Stimulated activated CD8-positive, alpha-beta memory T cell treated with anti-CD3 and anti-CD28 coated beads, Interleukin-12 subunit alpha, Interleukin-12 subunit beta, amount 100 ng/mL, for 1 hour (primary cell): ENCODE measurements at places on chromosomes 11 and 22.

- DNase-seq: no peak
These were observed 30.5 kb upstream of the TTC28 start for GRCh38 chr22:28710107-28710506.

DNA sequence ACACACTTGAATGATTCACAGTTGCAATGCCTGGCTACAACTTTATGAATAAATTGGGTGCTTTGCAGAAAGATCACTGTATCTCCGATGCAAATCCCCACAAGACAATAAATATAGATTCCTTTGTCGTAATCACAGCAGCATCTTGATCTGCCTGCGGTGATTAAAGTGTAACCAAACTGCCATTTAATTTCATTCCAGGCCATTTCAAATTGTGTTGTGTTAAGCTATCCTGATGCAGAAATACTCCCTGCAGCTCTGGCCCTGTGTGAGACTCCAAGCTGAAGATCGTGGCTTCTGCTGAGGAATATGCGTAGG is 40.8 kb upstream of the B3GAT1 start:
- no peak for DNase-seq

GRCh38 chr11:68273026-68273738 is 1.4 kb upstream of the C11orf24 start:
- DNase-seq: no peak

- no peak for DNase-seq
These were observed 165.0 kb downstream of the SOX6 start for GRCh38 chr11:16191212-16191867.

DNA sequence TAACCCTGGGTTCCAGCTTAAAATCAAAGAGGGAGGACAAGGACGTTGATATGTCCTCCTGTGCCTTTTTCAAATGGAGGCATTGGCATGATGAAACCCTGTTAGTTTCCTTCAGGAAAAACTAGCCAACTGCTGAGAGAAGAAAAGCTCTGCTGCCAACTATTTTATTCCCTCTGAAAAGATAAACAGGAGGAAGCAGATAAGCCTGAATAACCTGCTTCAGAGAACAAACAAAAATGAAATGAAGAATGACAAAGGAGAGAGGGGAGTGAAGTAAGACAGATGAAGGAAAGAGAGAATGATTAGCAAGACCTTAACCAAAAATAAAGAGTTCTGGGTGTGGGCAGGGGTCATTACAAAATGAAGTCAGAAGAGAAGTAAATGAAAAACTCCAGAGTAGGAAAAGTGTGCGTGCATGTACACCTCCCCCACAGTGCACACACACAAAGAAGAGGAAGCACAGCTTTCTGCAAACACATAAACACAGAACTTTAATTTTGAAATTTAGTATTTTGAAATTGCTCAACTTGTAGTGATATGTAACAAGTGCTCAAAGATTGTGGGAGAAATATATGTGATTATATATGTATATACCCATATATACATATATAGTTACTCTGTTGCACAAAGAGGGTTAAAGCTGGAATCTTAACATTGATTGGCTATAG is 332.2 kb downstream of the LUZP2 start:
- DNase-seq: no peak

- no peak for DNase-seq
These were observed 4.6 kb downstream of the AP5B1 start for GRCh38 chr11:65776196-65776595.

GRCh38 chr11:126808836-126809235 is 191.7 kb downstream of the KIRREL3 start:
- DNase-seq: no peak

DNA sequence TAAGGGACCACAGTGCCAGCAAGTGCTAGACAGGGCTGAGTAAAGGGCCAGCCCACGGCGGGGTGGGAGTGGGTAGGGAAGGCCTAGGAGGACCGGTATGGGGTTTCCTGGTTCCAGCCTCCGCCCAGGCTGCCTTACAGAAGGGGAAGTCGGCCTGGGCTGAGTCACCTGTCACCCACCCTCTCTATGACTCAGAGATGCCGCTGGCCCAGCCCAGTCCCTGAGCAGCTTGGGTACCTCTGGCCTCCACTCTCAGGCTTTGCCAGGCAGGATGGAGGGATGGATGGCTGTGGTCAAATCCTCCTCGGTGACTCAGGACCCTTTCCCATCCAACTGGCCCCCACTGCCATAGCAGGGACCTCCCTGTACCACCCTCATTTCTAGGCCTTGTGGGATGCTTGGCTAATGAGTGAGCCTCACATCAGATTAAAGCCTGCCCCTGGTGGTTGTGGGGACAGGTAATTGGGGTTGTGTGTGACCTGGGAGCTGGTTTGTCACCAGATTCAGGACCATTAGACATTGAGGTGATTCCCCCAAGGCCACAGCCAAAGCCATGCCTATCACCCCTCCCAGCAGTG is 13.9 kb downstream of the SLC35E4 start:
- DNase-seq: peak; percentile 67

DNA sequence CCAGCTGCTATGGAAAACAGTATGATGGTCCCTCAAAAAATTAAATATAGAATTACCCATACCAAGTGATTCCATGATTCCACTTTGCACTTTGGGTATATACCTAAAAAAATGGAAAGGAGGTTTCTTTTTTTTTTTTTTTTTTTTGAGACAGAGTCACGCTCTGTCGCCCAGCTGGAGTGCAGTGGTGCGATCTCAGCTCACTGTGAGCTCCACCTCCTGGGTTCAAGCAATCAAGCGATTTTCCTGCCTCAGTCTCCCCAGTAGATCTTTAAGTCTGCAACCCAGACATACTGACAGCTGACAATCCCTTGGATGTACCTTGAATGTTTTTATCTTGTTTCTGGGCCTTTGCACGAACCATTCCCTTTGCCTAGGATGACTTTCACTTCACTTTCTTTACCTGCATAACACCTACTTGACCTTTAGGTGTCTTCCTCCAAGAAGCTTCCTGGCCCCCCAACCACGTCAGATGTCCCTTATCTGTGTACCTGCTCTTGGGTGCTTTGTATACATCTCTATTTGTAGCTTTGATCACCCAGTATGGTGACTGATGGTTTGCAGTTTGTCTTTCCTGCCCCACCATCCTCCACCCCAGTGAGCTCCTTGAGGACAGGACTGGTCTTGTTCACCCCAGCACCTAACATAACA is 11.6 kb downstream of the UCP3 start:
- no peak for DNase-seq

GRCh38 chr22:40525250-40525884 is 111.2 kb downstream of the MRTFA start:
- DNase-seq: peak; percentile 58

DNA sequence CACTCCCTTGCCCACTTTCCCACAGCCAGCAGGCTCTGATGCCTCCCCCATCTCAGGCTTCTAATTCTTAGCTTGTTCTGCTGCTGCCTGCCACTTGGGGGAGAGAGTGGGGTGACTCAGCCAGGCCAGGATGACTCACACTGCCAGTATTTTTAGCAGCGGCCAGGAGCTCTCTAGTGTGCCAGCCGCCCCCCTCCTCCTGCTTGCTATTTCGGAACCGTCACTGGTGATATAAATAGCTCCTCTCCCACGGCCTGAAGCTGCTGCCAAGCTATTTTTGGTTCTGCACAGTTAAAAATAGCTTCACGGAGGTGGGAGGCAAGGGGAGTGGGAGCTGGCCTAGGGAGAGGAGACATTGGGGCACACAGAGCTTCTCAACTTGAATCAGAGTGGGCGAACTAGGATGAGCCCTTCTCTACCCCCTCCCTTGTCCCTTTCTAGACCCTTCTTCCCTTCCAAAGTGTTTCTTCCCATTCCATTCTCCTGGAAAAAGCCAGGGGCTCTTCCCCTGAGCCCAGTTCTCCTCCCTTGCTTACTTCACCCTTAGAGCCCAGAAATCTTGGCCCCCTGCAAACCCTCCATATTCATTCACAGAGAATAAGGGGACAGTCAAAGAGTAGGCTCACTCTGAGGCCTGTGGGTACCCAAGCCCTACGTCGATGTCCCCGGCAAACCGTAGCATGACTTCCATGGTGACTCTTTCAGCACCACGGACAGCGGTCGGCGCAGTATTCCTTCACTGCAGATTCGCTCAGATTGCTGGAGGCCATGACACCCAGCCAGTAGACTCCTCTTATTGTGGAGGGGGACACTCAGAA is 2.5 kb upstream of the NPAS4 start:
- DNase-seq: peak; percentile 15

DNA sequence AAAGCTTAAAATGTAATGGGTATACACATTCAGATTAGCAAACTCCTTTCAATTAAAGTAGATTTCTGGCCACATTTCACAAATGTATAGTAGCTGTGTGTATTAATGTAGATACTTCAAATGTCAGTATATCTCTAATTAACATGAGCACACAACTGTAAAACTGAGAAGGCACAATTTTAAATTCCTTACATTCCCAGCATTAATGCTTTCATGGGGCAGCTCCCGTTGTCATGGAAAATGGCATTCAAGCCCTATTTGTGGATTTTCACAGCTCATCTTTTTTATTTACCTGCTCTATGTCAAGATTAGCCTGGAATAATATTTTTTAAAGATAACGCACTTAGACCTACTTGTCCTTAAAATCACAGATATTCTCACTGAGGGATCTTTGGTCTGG is 113.6 kb upstream of the SOX6 start:
- no peak for DNase-seq

GRCh38 chr11:114168691-114169090 is 109.2 kb downstream of the ZBTB16 start:
- no peak for DNase-seq

- no peak for DNase-seq
These were observed 930.4 kb downstream of the OPCML start for GRCh38 chr11:132601875-132602274.

GRCh38 chr11:2428322-2428795 is 16.0 kb downstream of the TRPM5 start:
- DNase-seq: peak; percentile 85

- no peak for DNase-seq
These were observed 58.9 kb upstream of the THY1 start for GRCh38 chr11:119481667-119482400.

GRCh38 chr22:29700206-29700899 is 19.4 kb upstream of the CABP7 start:
- no peak for DNase-seq

DNA sequence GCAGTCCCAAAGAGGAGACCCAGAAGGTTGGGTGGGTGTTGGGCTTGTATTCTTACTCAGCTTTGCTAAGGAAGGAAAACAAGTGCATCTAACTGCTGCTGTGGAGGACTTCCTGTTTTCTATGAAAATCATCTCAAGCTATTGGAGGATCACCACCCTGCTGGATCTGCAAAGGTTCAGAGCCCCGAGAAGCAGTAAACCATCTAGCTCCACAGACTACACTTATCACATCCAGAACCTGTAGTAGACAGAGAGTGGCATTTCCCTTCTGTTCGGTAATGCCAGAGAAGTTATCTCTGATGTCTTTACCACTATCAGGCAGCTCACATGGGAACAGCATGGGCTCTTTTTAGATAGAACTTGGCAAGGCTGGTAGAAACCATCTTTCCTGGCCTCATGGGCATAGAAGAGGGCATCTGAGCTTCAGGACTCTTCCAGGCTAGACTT is 21.7 kb downstream of the KCNJ1 start:
- no peak for DNase-seq

- DNase-seq: no peak
These were observed 19.6 kb downstream of the SPATA19 start for GRCh38 chr11:133825666-133826065.

GRCh38 chr11:8242499-8243280 is 21.0 kb downstream of the LMO1 start:
- DNase-seq: no peak

DNA sequence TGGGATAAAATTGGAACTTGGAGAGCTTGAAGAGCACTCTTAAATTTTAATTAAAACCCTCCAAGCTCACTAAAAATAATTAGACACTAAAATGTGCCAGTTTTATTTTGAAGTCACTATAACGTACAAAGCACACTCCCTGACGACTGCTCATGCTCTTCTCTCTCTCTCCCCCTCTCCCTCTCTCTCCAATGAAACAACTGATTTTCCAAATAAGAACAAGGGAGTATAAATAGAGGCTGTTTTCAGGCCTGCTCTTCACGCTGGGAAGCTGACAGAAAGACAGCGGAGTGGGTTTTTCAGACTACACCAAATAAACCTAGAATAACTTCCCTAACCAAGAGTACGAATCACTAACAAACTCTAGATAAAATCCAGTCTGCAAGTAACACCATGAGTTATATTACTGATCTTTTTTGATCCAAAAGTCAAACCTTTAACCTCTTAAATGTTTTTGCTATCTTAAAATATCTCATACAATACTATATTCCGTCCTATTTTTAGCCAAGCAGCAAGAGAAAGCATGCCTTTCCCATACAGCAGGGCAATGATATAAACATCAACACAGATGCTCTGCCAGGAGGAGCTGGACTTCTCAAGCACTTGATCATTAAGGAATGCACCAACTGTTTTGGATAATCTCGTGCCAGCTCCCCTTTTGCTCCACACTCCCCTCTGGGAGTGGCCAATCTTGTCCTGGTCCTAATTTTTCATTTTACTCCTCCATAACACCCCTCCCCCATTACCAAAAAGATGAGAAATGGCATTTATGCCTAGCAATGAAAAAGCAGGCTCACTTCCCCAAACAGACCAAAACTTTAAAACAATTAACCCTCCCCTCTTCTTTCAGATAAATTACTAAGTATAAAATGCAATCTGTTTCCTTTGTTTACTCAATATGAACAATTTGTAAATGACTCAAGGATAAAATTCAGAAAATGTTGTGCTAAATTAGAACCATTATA is 116.9 kb downstream of the SOX6 start:
- DNase-seq: no peak

DNA sequence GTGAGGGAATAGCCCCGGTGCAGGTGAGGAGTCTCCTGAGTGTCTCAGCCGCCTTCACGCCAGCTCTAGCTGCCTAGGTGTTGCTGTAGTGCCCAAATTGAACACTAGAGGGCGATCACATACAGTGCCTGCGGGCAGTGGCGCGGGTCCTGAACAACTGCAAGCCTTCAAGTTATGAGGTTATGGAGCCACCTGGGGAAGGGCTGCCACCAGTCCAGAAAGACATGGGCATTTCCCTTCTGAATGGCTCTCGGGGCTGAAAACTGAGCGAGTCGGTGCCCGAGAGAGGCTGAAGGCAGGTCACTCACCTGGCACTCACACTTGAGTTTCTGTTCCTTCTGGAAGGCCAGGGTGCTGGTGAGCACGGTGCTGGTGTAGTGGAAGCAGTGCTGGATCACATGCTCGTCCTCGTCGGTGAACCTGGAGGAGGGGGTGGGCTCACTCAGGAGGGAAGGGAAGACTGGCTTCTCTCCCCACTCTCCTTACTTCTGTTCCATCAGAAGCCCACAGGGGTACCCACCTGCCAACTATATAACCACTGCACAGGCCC is 88.4 kb downstream of the PDE2A start:
- peak; percentile 47 for DNase-seq

DNA sequence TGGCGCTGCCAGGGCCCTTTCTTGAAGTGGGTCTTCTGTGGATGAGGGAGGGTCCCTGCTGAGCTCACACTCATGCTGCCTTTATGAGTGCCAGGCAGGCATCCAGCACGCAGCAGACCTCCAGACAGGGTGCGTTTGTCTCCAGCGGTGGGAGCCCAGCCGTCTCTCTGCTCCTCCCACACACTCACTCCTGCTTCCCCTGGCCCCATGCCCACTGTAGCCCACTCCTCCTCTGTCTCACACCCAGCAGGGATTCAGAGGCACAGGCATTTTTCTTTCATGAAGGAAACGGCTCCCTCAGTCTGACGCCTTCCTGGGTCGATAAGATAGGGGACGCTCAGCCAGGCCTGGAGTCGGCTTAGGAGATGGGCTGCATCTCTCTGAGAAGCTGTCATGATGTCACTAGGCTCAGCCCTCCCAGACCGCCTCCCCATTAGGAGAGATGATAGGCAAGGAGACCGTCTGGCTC is 183.9 kb upstream of the NCAM1 start:
- DNase-seq: no peak
